ENCODE measurements at places on chromosomes 13 and 19.
A peak's percentile ranks its signal among the peaks of the same experiment; 100 is the strongest.

DNA sequence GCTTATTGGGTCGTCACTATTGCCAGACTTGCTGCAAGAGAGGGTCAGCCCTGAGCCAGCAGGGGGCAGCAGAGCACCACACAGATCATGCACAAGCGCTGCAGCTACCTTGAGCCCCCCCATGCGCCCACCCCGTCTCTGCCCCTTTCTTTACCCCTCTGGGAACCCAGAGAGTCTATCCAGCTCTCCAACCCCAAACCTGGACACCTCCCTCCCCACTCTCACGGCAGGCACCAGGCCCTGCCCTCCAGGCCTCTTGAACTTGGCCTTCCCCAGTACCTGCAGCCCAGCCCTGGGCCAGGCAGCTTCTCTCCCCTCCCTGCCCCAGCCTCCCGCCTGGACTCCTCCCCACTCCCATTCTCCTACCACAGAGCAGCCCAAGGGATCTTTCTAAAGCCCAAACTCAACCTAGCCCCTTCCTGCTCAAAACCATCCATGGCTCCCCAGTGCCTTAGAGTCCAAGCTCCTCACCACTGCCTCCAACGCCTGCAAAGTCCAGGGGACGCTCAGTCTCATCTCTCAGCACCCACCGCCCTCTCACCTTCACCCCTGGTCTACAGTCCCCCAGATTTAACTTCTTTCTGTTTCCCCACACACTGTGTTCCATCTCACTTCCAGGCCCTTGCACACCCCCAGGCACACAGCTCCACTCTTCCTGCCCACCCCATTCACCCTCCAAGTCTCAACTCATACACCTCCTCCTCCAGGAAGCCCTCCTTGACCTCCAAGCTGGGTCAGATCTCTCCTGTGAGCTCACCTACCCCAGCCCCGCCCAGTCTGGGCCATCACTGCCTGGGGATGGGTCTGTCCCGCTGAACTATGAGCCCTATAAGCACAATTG is 9.4 kb upstream of the CEACAM16 start:
- peak; percentile 71 for DNase-seq

DNA sequence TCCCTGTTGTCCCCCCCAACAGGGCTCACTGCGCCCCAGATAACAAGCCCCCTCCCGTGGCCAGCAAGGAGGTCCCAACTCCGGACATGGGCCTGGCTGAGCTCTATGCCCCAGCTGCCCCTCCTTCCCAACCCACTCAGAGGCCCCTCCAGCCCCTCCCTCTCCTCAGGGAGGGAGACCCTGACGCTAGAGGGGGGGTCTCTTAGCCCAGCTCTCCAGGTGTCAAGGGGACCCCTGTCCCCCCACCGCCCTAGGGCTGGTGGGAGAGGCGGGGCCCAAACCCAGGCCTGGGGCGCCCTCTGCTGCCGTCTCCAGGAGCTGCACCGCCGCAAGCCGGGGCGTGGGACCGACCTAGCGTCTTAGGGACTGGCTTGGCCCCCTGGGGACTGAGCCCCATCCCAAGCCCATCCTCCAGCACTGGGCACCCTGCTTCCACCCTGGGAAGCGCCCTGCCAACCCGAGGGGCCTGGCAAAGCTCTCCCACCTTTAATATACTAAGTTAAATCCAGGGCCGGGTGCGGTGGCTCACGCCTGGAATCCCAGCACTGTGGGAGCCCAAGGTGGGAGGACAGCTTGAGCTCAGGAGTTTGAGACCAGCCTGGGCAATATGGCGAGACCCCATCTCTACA is 1.4 kb downstream of the GRIN3B start:
- DNase-seq, result peak; percentile 83

DNA sequence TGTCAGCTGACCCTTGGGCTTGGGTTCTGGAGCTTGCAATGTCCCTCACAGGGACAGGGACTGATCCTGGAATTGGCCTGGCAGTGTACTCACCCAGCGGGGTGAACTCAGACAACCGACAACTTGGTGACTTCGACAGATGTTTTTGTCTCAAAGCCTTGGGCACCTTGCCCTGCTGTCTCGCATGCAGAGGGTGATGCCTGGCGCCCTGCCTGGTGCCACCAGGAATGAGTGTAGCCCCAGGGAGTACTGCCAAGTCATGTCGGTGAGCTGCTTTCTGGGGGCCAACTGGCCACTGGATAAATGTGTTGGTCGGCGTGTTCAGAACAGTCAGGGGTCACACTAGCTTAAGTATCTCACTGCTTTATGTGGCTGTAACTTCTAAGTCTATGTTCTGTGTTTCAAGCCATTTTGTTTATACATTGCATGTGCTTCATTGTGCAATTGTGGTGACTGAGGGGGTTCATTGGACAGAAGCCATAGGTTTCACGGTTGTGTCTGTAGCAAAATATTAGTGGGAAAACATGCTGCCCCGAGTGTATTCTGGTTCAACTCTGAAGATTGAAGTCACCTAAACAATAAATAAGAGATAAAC is 96.3 kb upstream of the TNFSF11 start:
- no peak for DNase-seq

- no peak for DNase-seq
Measured at GRCh38 chr19:2888731-2889224, 11.9 kb upstream of the ZNF57 start.

- no peak for DNase-seq
Measured at GRCh38 chr19:49685845-49686332, 3.5 kb upstream of the ADM5 start.

- no peak for DNase-seq
Measured at GRCh38 chr19:10361569-10362011, 18.8 kb downstream of the TYK2 start.

DNA sequence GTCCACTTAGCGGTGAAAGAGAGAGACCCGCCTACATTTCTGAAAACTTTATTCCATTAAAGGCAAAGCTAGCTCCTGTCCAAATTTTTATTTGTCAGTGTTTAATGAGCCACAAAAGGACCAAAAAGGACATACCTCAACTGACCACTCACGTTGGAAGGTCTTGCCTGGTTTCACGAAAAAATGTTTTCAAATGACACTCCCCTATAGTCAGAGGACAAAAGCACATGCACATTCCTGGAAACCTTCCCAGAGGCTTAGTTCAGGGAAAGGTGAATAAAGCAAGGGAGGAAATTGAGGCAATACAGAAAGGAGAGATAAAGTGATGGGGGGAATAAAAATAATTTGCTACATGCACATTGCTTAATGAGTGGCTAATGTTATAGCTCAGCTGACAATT is 55.6 kb downstream of the DOCK9 start:
- no peak for DNase-seq

DNA sequence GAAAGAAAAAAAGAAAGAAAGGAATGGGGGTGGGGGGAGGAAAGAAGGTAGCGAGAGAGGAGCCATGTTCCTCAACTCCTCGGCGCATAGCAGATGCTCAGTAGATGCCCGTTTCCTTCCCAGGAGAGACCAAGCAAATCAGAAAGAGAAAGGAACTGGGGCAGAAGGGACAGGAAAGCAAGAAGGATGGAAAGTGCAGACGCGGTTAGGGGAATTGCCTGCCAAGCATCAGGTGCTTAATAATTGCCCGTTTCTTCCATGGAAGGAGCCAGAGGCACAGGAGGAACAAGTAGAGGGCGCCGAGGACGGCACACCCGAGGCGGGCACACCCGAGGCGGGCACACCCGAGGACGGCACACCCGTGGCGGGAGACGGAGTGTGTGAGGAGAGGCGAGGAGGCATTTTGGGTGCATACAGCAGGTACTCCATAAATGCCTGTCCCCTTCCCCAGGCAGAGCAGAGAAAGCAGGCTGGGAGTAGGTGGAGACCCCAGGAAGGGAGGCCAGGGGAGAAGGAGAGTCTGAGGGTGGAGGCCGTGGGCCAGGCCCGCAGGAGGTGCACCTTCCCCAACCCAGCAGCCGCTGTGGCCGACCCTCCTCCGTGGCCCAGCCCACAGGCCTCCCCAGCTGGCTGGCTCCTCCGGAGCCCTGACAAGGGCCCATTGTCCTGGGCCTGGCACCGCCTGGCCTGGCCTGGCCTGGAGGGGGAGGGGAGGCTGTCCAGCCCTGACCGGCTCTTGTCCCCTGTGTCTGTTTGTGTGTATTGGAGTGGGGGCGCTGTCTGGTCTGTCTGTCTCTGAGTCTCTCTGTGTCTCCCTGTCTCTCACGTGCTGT is 14.6 kb downstream of the JOSD2 start:
- DNase-seq, result no peak

- no peak for DNase-seq
Measured at GRCh38 chr13:97885641-97886040, 67.8 kb upstream of the IPO5 start.

All from mesothelial cell of epicardium (in vitro differentiated cells).